Epithelial cell of proximal tubule (primary cell): ENCODE measurements at places on chromosomes 5 and 9.

- no peak for DNase-seq
These were observed 20.8 kb upstream of the ACTBL2 start for GRCh38 chr5:57503433-57503832.

- no peak for DNase-seq
These were observed 133.0 kb downstream of the C9orf50 start for GRCh38 chr9:129487658-129488483.

DNA sequence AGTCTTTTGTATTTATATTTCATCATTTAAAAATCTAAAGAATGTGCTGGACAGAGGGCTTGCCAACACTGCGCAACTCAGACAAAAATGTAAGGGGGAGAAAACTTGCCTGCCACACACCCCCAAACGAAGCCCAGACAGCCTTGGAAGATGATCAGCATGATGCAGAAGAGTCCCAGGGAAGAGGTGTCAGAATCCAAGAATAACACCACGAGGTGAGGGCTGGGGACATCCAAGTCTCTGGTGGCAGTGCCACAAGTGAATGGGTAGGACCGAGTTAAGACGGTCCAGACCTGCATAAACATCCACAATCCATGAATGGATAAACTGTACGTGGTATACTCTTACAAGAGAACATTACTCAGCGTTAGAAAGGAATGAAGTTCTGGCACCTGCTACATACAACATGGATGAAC, 10.4 kb downstream of the EPB41L4B start:
- no peak for DNase-seq

- no peak for DNase-seq
These were observed 86.2 kb upstream of the FAM169A start for GRCh38 chr5:74952406-74952805.
